ENCODE measurements at places on chromosomes 4 and X.
A peak's percentile ranks its signal among the peaks of the same experiment; 100 is the strongest.

- DNase-seq, result no peak
These were observed 291.8 kb downstream of the FBXW7 start for GRCh38 chr4:152243896-152244595.

DNA sequence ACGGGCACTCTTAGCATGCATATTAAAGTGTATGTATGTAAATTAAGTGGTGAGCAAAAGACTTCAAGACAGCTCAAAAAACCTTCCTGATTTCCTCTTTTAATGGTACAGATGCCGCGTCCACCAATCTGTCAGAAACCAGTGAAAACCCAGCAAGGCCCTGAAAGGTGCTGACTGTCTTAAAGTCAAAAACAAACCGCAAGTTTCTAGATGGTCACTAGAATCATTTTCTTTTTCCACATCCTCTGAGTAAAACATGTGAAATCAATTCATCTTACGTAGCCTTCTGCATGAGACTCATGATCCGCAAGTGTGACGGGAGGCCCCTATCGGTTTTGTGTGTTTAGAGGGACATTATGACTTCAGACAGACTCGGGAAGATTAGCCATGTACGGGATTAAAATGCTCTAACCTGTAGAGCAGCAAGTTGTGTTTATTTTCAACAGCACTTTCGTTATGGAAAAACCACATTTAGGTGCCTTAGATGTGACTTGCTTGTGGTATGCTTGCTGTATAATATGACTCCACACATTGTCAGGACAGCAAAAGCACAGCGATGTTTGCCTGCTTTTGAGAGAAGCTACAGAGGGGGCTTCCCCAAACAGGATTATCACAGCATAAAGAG lies 88.2 kb upstream of the STS start:
- DNase-seq, result no peak

DNA sequence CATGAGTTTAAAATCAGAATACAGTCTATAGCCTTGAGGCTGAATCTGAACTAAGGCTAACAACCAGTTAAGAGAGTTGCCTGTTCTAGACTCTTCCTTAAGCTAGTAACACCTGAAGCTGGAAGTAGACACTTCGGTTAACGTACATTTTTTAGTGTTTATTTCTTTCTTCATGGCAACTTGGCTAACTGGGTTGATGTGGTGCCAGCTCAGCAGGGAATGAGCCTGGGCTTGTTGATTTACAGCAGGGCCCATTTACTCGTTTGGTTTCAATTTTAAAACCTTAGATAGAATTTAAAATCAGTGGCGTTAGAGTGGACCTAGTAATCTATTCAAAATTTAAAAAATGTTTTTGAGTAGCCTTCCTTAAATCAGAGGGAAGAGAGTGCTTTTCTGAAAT lies 137.6 kb upstream of the ESX1 start:
- DNase-seq, result no peak

DNA sequence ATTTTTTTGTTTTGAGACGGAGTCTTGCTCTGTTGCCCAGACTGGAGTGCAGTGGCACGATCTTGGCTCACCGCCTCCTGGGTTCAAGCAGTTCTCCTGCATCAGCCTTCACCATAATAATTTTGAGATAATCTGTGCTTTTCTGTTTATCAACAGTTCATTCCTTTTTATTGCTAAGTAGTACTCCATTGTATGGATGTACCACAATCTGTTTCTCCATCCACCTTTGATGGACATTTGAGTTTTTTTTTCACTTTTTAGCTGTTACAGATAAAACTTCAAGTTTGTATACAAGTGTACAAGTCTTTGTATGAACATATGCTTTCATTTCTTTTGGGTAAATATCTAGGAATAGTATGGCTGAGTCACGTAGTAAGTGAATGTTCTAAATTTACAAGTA lies 9.0 kb downstream of the FUNDC2 start:
- DNase-seq, result no peak

DNA sequence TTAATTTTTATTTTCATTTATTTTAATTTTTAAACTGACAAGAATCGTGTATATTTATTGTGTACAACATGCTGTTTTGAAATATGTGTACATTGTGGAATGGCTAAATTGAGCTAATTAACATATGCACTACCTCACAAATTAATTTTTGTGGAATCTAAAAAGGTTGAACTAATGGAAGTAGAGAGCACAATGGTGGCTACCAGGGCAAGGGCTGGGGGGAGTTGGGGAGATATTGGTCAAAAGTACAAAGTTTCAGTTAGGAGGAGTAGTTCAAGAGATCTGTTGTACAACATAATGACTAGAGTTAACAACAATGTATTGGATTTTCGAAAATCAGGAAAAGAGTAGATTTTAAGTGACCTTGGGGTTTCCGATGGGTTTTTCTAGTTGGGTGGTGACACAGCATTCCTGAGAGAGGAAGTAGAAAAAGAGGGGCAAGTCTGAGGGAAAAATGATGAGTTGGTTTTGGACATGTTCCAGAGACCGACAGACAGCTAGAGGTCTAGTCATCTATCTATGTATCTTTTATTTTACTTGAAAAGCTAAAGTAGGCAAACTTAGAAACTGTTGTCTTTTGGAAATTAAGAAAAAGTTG lies 23.2 kb downstream of the APOO start:
- no peak for DNase-seq

- DNase-seq, result no peak
These were observed 47.4 kb upstream of the MND1 start for GRCh38 chr4:153297116-153297515.

- peak; percentile 48 for DNase-seq
These were observed 745 bp downstream of the TRIM2 start for GRCh38 chr4:153204728-153205648.

DNA sequence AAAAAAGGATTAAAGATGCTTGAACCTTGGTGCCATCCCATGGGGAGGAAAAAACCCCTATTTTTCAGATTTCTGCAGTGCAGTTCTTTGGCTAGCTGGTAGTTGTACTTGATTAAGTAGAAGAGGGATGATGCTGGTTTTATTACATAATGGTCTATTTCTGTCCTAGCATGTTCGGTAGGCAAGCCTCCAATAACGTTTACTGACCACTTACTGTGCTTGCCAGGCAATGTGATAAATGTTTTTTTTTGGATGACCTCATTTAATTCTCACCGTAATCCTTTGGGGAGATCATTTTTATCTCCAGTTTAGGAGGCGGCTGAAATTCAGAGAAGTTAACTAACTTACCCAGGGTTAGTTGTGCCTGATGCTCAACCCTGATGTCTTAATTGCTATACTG lies 92.1 kb upstream of the RPA4 start:
- no peak for DNase-seq

DNA sequence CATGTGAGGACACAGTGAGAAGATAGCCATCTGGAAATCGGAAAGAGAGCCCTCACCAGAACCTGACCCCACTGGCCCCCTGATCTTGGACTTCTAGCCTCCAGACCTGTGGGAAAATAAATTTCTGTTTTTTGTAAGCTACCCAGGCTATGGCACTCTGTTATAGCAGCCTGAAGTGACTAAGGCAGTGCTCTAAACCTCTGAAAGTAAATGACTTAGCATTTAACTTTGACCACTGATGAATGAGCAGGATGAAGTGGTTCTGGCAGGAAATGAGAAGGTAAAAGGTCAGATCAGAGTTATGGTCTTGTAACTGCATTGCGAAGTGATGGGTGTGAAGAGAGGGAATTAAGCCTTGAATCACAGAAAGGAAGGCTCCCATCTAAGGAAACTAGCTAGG lies 17.0 kb downstream of the GPAT3 start:
- DNase-seq, result no peak

DNA sequence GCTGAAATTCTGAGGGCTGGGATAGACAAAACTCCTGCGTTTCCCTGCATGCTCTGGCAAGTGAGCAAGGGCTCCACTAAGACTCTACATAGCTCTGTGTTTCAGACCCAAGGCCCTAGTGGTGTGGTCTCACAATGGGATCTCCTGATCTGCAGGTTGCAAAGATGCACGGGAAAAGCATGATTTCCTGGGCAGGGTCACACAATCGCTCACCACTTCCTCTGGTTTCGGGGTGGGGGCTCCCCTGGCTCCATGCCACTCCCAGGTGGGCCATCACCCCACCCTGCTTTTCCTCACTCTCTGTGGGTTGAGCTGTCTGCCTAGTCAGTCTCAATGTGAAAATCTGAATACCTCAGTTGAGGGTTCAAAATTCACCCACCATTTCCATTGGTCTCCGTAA lies 111.5 kb downstream of the KLF8 start:
- peak; percentile 39 for DNase-seq

GRCh38 chr4:109559625-109559982 lies 442 bp upstream of the MCUB start:
- no peak for DNase-seq

DNA sequence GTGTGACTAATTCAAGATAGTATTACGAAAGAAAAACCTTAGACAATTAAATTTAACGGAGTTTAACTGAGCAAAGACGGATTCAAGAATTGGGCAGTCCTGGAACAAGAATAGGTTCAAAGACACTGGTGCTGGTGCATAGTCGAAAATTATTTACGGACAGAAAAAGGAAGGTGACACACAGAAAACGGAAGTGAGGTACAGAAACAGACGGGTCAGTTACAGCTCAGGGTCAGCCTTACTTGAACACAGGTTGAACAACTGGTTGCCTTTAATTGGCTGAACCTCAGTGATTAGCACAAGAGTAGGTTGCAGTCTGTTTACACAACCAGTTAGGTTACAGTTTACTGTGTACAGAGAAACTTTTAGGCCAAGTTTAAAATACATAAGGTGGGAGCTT lies 31.5 kb downstream of the KLHL8 start:
- DNase-seq, result no peak

DNA sequence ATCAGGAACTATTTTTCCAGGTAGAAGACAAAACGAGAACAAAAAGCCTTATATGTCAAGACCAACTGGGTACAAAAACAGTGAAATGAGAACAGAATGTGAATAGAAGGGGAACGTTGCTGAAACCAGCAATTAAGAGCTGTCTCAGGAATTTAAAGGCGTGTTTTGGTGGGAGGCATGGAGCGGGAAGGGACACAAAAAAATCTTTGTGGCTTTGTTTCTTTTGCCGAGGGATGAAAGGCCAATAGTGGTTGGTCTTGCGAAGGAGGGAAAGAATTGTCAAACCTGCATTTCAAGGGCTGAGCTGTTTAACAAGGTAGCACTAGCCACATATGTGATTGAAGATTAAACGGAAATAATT lies 103.8 kb downstream of the USP46 start:
- no peak for DNase-seq

- no peak for DNase-seq
These were observed 92.7 kb downstream of the WFS1 start for GRCh38 chr4:6362243-6362885.

DNA sequence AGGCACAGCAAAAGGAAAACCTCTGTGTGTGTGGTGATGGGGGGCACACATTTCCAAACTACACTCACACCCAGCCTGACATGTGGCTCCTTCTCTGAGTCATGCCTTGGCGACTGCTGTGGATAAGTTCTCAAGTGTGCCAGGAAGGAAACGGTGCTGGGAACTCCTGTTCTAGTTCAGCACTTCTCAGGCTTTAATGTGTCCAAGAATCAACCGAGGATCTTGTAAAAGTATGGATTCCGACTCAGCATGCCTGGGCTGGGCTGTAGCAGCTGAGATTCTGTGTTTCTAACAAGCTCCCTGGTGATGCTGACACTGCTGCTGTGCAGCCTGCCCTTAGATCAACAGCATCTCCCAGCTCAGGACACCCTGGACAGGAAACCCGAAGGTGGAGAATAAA lies 20.2 kb downstream of the CLNK start:
- DNase-seq, result no peak

DNA sequence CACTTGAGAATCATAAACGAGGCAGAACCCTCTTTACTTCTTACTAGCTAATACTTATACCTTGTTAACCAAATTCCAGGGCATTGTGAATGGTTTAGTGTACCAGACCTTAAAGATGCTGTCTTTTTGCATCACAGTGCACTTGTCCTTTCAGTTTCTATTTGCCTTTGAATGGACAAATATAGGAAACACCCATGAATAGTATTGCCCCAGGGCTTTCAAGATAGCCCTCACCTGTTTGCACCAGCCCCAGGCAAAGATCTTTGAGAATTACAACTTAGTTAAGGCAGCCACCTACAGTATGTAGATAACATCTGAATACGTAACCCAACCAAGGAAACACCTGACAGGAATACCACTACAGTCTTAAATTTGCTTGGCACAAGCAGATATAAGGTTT lies 60.8 kb upstream of the CT45A1 start:
- DNase-seq, result no peak

- DNase-seq, result peak; percentile 66
These were observed 618 bp downstream of the RBBP7 start for GRCh38 chrX:16869393-16870094.

GRCh38 chr4:26369581-26369980 lies 48.8 kb downstream of the RBPJ start:
- DNase-seq, result no peak

DNA sequence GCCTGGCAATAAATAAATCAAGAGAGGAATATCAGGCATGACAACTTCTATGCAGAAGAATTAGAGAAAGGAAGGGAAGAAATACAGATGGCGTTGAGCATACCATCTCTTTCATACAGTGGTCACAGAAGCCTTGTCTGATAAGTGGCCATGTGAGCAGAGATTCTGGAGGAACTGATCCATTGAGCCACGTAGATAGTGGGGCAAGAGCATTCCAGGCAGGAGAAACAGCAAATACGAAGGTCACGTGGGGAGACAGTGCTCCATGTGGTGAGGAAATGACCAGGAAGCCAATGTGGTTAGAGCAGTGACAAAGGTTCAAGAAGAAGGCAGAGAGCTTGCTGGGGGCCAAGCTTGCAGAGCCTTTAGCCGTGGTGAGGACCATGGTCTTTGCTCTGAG lies 226.7 kb upstream of the NOCT start:
- DNase-seq, result no peak

DNA sequence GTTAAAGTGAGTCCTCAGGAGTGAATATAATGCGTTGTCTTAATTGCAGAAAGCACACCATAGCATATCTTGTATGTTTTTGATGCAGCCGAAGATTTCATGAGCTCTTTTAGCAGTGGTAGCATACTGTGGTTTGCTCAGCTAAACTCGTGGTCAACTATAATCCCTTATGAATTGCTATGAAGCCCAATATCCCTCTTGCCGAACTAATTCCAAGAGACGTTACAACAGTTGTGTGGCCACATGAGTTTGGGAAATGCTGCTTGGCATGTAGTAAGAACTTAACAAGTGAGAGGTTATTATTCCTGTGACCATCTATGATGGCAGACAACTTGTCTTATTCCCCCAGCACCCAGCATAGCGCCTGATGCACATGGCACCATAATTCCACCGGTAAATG lies 30.7 kb downstream of the SYAP1 start:
- DNase-seq, result no peak

DNA sequence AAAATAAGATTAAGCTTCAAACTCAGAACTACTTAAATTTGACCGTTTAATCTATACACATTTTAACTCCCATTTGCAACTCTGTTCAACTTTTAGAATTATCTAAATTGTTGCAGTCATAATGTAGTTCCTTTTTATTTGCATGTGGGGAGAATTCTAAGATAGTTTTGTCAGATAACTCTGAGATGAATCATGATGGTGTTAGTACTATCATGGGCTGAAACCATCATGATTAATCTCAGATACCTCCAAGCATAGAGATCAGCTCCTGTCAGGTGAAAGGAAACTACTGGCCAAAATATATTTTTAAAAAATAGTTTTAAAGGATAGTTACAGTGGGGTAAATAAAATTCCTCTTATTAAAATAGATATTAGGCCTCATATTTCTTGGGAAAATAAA lies 39.0 kb downstream of the FBXO8 start:
- DNase-seq, result no peak

GRCh38 chr4:79682801-79683530 lies 274.9 kb upstream of the GK2 start:
- DNase-seq, result no peak

GRCh38 chr4:159413306-159413943 lies 310.5 kb downstream of the RAPGEF2 start:
- DNase-seq, result no peak

Data from activated CD8-positive, alpha-beta memory T cell treated with anti-CD3 and anti-CD28 coated beads, Interleukin-2, amount 10 ng/mL, durations not matched to agents 7 days and 5 days (primary cell).